DMS153 (cell line): ENCODE measurements at places on chromosomes 12 and 14.

DNA sequence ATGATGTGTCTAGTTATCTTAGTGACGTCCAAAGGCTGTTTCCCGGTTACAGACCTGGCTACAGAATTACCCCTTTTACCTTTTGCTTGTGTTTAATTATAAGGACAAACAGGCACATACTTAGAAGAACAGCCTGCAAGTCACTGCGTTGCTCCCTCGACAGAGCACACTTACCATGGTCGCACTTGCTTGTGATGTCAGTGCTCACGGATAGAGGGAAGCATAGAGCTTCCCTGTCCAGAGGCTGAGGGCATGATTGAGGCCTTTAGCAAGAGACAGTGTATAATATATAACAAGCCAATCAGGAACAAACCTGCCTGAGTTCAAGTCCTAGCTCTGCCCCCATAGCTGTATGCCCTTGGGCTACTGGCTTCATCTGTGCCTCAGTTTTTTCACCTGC is 73.2 kb upstream of the SCN8A start:
- no peak for DNase-seq

GRCh38 chr14:91244501-91244901 is at the start of gene GPR68:
TSS of gene GPR68 (minus strand) at chr14:91244704. CDS start at chr14:91235050, 9,654 bp downstream.
- DNase-seq = peak; percentile 24

- no peak for DNase-seq
These were observed 75.5 kb upstream of the RERGL start for GRCh38 chr12:18165422-18165871.

DNA sequence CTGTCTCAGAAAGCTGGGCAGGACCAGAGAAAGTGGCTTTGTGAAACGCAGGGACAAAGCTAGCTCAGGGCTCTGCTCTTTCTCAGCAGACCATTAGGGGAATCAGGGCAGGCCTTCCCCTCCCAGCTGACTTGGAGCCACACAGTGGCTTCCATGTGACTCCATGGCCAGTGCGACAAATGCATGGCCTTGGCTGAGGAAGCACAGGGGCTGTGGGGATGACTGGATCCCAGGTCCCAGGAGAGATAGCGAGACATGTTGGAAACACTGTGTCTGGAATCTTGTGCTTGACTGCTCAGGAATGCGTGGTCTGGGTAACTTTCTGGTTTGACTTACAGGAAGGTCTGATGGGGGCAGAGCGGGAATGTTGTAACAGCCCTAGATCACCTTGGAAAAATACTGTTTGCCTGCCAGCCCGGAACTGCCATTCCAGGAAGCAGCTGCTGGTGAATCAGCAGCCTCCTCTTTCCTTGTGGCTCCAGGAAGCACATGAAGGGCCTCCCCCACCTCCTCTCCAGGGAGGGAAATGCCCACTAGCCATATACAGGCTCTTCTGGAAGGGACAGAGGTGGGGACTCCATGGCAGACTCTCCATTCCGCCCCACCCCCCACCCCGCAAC is 133.5 kb upstream of the HIF1A start:
- peak; percentile 83 for DNase-seq

DNA sequence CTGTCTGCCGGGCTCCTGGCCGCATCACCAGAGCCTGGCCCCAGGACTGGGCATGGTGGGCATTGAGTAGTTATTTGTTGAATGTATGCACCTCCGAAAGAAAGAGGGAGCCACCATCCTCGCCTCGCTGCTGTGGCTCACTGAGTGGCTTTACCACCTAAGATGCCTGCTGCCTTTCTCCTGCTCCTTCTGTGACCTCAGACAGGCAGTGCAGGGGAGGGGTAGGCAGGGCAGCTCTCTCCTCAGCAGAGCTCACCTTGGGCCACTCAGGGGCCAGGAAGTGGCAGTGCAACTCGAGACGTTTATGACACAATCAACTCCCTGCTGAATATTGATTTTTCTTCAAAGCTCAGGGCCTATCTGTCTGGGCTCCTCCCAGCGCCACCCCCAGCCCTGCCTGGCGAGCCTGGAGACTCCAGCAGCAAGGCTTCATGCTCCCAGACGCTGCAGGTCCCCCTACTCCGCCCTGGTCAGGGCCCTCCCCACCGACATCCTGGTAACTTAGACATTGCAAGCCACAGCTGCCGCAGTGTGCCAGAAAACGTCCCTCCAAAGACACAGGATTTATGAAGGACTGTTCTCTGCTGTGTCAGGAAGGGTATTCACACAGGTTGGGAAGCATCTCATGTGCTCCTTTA is 84.3 kb upstream of the DIO3 start:
- no peak for DNase-seq

GRCh38 chr12:128657378-128657777 is 166.4 kb downstream of the SLC15A4 start:
- DNase-seq = no peak

DNA sequence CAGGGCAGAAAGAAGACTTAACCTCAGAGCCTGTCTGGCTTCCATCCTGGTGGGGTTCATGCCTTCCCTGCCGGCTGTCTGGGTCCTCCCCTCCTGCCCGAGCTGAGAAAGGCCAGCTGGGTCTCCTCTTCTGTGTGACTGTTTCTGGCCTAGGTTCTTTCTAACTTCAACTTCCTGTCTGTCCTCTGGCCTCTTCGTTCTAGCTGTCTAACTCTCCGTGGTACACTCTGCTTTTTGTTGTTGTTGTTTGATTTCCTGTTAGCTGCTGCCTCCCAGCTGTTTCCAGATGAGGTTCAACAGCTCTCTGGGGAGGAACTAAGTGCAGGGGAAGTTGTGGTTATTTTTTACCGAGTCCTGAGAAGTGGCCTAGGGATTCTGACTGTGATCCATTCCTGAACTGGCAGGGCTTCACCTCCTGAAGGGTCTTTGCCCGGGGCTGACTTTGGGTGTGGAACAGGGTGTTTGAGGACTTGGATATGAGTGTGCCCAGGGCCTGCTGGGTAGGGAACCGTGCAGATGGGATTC is 3.2 kb downstream of the MLXIP start:
- peak; percentile 22 for DNase-seq

- no peak for DNase-seq
These were observed 2.1 kb upstream of the SLC11A2 start for GRCh38 chr12:51028126-51028812.

DNA sequence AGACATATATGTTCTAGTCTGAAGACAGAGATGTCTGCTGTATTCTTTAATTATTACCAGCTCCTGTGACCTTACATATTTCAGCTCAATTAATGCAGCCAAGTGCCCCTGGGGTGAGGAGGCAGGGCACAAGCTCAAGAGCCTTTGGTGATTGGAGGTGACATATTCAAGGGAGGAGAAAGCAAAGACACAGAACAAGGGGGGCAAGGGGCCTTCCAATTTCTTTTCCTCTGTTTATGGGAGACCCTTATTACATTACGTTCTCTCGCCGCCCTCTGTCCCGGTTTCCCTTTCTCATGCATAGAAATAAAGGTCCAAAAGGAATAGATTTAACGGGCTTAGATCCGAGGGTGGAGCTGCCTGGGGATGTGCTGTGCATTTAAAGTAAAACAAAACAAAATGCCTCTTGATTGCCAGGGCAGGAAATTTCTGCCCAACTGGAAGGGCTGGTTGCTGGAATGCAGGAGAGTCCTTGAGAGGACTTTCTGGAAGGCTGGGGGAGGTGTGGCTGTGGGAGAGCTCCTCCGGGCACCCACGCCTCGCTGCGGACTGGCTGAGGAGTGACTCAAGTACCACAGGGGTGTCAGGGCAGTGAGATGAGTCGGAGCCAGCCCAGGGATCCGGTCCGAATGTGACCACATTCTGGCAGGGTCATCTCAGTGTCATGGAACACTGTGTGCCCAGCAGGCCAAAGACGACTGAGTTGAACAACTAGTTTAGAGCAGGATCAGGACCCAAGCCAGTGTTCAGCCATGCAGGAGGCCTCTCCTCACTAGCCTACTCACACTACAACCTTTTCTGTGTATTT is 32.1 kb upstream of the GSG1 start:
- no peak for DNase-seq

- DNase-seq = no peak
These were observed 5.6 kb upstream of the LHX5 start for GRCh38 chr12:113477171-113477841.

DNA sequence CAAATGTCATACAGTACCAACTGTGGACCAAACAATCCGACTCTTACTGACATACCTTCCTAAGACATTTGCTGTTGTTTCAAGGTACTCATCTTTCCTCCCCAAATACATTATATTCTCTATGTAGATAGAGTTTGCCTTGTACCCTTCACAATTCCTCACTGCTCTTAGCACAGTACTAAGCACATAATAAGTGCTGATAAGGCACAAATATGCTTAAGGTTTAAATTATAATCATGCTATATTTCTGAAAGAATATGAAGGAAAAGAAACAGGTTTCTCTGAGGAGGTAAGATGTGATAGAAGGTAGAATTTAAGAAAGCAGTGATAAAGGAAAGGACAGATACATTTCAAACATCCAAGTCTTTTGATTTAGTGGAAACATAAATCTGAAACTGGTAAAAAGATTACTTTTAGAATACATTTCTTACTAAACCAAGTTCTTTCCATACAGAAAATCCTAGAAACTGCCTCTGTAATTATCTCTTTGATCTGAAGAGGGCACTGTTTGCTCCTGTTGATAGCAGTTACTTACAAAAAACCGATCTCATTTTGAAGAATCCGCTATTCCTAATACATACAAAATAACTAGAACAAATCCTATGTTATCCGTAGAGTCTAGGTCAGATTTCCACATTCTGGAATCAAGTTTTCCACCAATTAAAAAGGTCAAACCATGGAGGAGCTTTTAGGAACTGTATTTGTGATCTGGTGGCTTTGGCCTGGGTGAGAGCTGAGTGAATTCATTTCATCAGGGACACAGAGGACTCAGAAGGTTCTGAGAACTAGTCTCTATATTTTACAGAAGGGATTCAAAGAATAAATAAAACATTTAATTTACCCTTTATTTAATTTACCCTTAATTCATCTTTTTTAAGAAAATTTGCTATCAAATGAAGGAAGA is 311.9 kb downstream of the DAD1 start:
- no peak for DNase-seq

GRCh38 chr12:116882742-116883141 is 1.5 kb upstream of the HRK start:
- no peak for DNase-seq

GRCh38 chr12:124684971-124685688 is 117.7 kb upstream of the NCOR2 start:
- no peak for DNase-seq

- DNase-seq = no peak
These were observed 3.0 kb downstream of the ETV6 start for GRCh38 chr12:11652351-11653040.

DNA sequence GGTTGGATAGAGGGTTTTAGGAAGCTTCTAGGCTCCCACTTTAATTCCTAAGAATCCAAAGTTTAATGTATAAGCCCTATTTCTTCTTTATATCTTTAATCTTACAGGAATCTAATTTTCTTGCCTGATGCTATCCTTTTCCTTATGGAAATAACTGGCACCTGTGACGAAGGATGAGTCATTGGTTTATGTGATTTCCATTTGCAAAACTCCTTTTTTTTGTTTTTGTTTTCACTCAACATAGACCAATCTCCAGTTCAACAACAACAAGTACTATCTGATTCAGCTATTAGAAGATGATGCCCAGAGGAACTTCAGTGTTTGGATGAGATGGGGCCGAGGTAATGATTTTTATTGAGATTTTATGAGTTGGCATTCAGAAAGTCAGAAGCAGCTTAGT is 6.8 kb downstream of the PARP2 start:
- DNase-seq = no peak

- no peak for DNase-seq
These were observed 192.2 kb downstream of the TMTC3 start for GRCh38 chr12:88334271-88334670.

GRCh38 chr14:69289811-69290520 is 30.0 kb downstream of the GALNT16 start:
- DNase-seq = no peak

DNA sequence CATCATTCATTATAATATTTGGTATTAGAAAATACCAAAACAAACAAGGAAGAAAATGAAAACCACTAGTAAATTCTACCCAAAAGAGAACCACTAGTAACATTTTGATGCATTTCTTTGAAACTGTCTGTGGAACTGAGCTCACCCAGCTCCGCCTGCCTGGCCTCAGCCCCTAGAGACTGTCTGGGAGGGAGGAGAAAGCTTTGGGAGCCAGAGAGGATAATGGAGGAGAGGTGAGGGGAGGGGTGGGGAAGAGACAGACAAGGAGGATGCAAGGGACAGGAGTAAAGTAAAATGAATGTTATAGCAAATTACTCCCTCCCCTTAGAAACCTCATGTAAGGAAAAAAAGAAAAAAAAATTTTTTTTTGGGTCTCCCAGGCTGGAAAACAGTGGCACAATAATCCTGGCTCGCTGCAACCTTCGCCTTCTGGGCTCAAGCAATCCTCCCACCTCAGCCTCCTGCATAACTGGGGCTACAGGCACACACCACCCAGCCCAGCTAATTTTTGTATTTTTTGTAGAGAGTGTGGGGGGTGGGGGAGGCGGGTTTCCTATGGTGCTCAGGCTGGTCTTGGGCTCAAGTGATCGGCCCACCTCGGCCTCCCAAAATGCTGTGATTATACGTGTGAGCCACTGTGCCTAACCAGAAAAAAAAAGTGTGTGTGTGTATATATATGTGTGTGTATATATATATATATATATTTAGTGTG is 3.2 kb upstream of the MMP19 start:
- no peak for DNase-seq

GRCh38 chr14:79570648-79571047 is 640.7 kb downstream of the DIO2 start:
- DNase-seq = no peak

DNA sequence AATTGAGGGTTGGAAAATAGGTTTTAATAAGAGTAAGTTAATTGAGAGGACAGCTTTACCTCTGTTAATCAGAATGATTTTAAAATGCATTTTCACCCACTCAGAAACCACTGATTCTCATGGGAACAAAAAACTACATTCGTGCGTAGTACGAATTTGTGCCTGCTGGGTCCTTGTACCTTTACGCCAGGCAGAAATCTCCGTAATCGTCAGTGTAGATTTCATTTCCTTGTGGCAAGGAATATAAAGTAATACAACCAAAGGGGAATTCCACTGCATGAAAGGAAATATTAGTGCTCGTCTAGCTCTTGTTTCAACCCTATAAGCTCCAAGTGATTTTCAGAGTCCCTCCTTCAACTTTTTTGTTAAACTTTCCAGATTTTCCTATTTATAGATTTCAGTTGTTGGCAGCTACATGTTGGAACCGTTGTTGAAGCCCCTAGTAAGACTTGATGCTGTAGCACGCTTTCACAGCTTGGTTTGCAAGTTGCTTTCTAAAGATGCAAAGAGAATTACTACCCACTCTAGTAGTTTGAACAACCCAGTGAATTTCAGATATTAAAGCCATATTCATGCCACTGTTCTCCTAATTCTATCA is 90.6 kb downstream of the ETV6 start:
- DNase-seq = no peak

- no peak for DNase-seq
These were observed 86.8 kb upstream of the PARP11 start for GRCh38 chr12:3959799-3960560.

GRCh38 chr12:129830796-129831195 is 73.0 kb downstream of the TMEM132D start:
- no peak for DNase-seq

- DNase-seq = no peak
These were observed 54.0 kb downstream of the NCOR2 start for GRCh38 chr12:124513297-124513867.

- no peak for DNase-seq
These were observed 165.4 kb upstream of the CPNE8 start for GRCh38 chr12:39070775-39071174.
